ENCODE measurements at places on chromosomes 16 and 17.

GRCh38 chr17:34010534-34010933 is 244.6 kb upstream of the CCL2 start:
- DNase-seq: no peak

DNA sequence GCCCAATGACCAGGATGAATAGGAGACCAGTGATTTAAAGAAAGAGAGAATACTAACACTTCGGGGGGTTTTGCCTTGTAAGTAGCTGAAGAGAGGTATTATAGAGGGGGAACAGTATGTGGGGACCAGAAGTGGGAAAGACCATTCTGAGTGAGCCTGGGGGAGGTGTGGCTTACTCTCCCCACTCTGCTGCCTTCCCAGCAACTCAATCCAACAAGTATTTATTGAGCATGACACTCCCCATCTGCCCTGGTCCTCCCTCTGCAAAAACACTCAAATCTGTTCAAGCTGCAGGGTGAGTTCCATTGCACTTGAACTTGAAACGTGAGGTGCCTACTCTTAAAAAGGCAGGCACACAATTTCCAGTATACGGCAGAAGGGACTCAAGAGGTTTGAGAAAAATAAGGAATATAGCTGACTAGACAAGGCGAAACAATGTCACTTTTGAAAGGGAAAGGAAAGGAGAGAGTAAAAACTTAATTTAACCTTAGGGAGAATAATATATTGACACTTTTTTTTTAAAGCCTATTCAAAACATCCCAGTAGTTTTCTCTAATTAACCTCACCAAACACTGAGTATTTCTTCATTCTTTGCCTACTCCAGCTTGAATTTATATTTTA is 8.2 kb downstream of the FAM117A start:
- DNase-seq: no peak

GRCh38 chr16:54253118-54253517 is 33.5 kb downstream of the IRX3 start:
- DNase-seq: no peak

DNA sequence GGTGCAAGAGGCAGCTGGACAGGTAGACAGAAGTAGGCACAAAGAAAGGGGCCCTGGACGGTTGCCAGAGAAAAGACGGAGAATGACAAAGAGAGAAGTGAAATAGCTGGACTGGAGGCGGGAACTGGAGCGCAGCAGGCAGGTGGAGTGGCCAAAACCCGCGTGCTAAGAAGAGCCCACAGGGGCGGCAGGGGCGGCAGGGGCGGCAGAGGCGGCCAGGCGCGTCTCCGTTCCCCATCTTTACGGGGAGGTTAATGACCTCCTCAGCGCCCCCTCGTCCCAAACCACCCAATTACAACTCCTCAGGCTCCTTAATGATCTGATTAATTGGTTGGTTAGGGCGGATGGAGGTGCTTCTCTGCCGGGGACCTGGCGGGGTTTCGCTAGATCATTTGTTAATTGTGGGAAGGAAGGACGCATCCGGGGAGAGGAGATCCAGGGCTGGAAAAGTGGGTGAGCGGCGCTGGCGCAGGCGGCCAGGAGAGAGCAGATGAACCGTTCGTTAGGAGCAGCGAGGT is 15.4 kb upstream of the HOXB9 start:
- DNase-seq: no peak

DNA sequence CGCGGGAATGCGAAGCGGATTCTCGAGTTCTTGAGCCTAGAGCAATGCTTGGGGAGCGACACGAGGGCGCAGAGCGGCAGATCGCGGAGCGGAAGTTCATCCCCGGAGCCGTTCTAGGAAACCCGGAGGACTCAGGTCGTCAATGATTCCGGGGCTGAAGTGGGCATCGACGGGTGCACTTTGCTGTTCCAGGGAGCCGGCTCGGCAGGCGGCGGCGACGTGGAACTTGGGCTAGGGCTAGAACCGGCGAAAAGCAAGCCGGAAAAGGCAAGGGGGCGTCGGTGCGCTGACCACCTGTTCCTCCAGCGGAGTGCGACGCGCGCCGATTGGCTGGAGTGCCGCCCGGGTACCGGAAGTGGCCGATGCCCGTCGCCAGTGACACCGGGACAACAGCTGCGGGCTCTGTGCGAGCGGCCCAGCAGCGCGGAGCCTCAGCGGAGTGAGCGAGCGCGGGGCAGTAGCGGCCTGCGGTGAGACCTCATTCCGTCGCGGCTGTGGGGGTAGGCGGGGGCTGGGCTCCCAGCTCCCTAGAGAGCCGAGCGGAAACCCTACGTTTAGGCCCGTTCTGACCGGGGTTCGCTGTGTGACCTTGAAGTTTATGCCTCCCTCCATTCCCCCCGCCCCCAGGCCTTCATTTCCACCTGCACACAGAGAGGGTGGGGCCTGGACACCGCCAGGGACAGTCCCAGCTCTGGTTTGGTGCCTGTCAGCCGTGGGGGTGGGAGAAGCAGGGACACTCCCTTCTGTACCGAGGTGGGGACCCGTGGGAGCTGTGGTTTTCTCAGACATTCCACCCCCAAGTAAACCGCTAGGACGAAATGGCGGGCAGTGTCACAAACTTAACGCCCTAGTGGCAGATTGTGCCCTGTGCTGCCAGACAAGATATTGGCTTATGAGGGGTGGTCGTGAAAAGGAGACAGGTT is at the start of gene ZFP3:
Gene ZFP3 (plus strand): TSS at position 362 of the 923 bp plus-strand sequence. CDS start 13,038 bp downstream, outside the sequence.
- peak; percentile 83 for DNase-seq

DNA sequence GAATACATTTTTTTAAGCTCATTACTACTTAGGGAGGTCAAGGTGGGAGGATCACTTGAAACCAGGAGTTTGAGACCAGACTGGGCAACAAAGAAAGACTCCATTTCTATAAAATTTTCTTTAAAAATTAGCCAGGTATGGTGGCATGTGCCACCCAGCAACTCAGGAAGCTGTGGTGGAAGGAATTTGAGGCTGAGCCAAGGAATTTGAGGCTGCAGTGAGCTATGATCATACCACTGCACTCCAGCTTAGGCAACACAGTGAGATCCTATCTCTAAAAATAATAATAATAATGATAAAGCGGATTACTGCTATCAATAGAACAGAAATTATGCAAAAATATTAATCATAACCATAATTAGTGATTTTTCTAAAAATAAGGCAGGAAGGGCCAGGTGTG is 170.3 kb downstream of the COPRS start:
- DNase-seq: no peak

DNA sequence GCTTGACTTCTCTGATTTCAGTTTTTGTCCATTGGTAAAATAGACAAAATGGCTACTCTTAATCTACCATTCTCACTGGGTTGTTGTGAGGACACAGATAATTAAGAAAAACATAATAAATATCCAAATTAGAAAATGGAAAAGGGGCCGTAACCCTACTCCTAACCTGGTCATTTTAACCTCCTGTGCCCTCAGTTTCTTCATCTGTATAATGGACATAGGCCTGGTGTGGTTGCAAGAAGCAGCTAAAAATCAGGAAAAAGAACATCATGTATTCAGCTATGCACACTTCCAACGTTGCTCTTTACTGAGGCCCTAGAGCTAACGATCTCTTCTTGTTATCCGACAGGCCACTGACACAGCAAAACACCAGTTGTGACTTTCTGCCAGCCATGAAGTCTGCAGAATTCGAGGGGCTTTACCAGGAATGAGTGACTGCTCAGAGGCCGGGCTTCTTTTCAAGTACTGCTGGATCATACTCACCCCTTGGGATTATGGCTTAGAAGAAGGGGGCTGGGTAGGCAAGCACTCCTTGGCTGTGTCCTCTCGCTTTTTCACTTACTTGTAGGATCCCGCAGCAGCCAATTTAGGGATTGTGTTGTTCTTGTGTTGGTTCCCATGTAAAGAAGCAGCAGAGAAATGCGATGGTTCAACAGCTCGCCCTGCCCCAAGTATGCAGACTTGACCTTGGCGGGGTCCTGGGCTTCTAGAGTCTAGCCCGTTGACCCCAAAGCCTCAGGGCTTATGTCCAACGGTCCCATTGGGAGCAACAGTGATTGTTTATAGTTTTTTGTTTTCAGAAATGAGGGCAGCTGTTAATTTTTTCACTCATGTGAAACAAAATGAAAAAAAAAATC is 20.9 kb downstream of the LDAF1 start:
- DNase-seq: no peak

DNA sequence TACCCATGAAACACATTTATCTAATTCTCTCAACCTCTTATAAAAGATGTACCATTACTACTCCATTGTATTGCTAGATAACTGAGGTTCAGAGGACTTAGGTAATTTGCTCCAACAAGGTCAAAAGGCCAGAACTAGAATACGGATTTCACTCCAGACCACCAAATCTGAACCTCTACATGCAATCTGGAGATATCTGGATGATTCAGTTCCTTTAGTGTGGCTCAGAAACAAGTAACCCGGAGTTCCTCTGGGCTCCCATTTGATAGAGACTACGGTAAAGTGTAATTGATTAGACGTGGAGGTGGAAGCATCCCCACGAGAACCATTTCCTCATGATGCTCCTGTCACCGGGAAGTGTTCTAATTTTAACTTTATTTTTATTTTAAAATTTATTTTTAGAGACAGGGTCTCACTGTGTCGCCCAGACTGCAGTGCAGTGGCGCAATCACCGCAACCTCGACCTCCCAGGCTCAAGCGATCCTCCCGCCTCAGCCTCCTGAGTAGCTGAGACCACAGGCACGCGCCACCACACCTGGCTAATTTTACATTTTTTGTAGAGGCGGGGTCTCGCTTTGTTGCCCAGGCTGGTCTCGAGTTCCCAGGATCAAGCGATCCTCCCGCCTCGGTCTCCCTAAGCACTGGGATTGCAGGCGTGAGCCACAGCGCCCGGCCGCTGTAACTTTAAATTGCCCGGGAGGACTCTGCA is 608 bp upstream of the COX10 start:
- DNase-seq: no peak

DNA sequence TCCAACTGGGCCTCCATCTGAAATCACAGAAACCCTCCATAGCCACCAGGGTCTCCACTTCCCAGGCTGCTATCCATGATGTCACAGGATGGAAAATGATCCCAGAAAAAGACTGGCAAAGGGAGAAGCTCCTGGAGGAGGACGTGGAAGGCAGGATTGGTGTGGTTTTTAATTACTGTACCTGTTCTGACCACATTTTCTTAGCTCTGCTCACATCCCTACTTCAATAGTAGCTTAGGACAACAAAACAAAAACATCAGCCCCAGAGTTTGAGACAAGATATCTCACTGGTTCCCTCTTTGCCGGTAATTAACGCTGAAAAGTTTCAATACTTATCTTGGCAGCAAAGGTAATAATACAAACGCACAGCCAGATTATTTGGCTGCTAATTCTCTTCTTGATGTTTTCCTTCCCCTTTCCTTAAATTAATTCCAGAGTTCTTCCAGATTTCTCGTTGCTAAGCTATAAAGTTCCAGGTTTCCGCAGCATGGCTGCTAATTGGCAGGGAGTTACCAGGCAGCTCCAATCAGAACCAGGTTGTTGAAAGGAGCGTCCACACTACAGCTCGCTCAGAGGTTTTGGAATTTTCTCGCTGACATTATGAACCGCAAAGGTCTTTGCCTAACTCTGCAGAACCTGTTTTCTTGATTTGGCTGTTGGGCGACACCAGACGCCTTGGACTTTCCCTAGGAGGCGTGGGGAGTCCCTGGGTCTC is 263.4 kb downstream of the MRTFB start:
- DNase-seq: no peak

GRCh38 chr17:66200685-66201092 is 8.8 kb upstream of the CEP112 start:
- peak; percentile 59 for DNase-seq

GRCh38 chr16:50475170-50475569 is 73.0 kb upstream of the NKD1 start:
- DNase-seq: no peak

DNA sequence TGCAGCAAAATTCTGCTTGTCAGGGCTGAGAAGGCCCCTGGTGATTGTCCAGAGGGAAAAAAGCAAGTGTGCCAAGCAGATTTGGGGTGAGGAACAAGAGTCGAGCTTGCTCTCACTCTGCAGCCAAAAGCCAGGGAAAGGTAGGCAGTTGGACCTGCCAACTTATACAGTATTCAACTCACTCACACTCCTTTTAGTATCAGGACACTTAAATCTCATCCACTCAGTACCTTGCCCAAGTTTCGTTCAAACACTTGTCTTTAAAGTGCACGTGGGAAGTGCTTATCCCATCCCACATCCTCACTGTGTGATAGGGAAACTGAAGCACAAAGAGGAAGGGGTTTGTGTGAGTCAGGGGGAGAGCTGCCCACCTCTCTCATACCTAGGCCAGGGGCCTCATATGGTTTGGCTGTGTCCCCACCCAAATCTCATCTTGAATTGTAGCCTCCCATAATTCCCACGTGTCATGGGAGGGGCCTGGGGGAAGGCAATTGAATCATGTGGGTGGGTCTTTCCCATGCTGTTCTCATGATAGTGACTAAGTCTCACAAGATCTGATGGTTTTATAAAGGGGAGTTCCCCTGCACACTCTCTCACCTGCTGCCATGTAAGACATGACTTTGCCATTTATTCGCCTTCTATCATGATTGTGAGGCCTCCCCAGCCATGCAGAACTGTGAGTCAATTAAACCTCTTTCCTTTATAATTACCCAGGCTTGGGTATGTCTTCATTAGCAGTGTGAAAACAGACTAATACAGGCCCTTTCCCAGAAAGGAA is 25.6 kb upstream of the CES5A start:
- no peak for DNase-seq

DNA sequence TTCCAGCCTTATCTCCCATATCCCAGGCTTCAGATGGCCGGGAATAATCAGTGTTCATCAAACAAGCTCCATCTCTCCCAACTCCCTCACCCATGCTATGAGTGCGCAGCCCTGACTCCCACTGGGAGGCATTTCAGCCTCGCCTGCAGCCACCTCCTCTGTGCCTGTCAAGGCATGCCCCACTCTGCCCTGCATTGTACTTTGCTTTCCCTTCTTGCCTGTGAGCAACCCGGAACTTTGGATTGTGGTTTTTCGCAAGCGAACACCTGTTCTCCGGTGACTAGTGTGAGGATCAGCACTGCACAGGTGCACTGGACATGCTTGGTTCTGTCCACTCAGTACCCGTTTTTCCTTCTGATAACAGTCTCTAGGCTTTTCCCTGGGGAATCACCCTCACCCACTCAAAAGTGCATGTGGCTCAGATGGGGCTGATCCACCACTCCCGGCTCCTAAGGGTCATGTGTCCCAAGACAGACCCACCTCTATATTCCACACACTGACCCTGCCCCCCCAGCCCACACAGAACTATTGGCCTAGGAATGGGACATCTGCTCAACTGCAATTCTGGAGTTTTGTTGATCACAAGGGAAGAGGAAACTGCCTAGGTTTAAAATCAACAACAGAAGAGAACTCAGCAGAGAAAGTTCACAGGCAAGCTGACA is 9.1 kb downstream of the CHST6 start:
- DNase-seq: no peak
